Psoas muscle (tissue), 8 donors: ENCODE measurements at places on chromosomes 7 and 10. TPM values are rescaled to one million over a fixed set of nuclear protein-coding genes. Genes with fewer than 3 reads are reported as not detected.

The MUC12 gene
- not detected for total RNA-seq

The FFAR4 gene
- 0.07 TPM for total RNA-seq

The HIP1 gene
- total RNA-seq: 7.3 TPM

- DNase-seq: no peak
These were observed 139.6 kb downstream of the ADAM22 start for GRCh38 chr7:88073626-88074025.

- no peak for DNase-seq
These were observed 5.9 kb downstream of the ZNF488 start for GRCh38 chr10:47378183-47378510.

- DNase-seq: no peak
These were observed 141.1 kb upstream of the WNT16 start for GRCh38 chr7:121187676-121188075.

GRCh38 chr10:131050162-131050766 lies 261.3 kb downstream of the TCERG1L start:
- DNase-seq: no peak

DNA sequence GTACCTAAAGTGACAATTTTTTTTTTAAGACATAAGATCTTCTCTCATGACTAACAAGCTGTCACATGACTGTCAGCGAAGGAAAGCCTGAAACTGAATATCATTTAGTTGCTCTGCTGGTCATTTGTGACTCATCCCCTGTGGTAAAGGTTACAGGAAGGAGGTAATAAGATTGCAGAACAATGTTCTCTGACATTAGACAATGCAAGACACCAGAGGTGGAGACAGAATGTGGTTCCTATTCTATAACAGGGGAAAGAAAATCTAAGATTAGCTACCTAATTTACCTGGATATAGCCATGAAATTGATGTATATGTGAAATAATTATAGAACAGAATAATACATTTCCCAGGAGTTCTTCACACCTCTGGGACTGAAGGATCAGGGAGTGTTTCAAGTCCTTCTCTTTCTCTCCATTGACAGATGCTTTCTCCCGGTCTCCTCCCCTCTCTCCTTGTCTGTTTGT lies 47.7 kb downstream of the LRGUK start:
- no peak for DNase-seq

GRCh38 chr7:137475966-137476365 lies 132.4 kb upstream of the PTN start:
- no peak for DNase-seq

GRCh38 chr10:44910602-44911001 lies 535 bp upstream of the TMEM72 start:
- DNase-seq: no peak

DNA sequence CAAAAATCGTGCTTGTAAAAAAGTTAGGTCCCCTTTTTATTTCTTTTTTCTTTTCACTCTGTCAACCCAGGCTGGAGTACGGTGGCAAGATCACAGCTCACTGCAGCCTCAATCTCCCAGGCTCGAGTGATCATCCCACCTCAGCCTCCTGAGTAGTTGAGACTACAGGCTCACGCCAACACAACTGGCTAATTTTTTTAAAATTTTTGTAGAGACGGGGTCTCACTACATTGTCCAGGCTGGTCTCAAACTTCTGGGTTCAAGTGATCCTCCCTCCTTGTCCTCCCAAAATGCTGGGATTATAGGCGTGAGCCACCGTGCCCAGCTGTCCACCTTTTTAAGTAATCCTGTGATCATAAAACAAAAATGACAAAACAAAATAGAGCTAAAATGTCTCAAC lies 19.4 kb upstream of the ARHGAP12 start:
- no peak for DNase-seq

DNA sequence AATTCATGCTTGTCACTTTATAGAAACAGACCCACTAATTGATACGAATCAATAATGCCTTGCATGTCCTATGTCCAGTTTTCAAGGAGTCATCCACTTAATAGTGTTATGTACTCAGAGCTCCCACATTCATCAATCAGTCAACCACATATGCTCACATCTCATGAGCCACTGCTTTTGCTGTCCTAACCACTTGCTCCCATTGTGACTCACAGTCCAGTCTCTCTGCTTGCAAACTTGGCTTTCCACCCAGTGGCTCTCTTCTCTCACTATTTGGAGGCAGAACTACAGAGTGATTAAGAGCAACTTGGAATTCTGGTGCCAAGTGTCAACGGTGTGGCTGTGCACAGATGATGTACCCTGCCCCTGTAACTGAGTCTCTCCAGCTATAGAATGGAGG lies 166.0 kb downstream of the SNX13 start:
- no peak for DNase-seq

- DNase-seq: no peak
These were observed 66.7 kb downstream of the CREB3L2 start for GRCh38 chr7:137934941-137935883.

- DNase-seq: no peak
These were observed 32.0 kb downstream of the SLC29A3 start for GRCh38 chr10:71351087-71351486.
